LoVo (cell line): ENCODE measurements at places on chromosomes 6 and 20.

- peak; percentile 38 for DNase-seq
Measured at GRCh38 chr6:30810813-30811339, 66.5 kb upstream of the IER3 start.

DNA sequence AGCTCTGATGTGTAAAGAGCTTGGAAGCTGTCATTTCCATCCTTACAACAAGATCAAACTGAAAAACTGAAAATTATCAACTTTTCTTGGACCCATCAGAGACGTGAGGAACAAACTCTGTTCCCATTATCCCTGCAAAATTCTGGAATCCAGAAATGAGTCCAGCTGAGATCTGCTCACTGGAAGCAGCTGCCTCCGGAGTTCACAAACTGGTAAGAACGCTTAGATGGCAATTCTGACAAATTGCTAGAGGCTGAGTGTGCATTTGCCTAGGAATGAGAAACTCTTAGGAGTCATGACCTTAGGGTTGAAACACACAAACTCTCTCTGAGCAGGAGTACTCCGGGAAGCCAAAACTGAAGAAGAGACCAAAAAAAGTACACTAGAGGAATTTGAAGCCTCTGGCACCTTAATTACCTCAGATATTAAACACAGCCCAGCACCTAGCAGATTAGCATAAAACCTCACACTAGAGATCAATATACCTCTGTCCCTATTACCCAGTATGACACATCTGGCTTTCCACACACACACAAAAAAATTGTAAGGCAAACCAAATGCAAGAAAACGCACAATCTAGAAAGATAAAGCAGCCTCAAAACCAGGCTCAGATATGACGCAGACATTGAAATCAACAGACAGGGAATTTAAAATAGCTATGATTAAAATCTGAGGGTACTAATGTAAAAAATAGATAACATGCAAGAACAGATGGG is 233.5 kb upstream of the SGK1 start:
- no peak for DNase-seq

- DNase-seq: no peak
Measured at GRCh38 chr20:4905195-4905594, 96.1 kb downstream of the SLC23A2 start.

DNA sequence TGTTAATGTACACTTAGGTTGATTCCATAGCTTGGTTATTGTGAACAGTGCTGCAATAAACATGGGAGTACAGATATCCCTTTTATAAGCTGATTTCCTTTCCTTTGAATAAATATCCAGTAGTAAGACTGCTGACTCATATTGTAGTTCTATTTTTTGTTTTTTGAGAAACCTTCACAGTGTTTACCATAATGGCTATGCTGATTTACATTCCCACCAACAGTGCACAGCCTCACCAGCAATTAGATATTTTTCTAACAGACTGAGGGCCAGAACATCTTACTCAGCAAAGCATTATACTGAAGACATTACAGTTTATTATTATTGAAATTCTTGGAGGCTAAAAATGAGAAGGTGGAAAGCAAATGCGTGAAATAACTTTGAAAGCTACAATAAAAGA is 187.3 kb upstream of the HEY2 start:
- DNase-seq: no peak

- DNase-seq: no peak
Measured at GRCh38 chr6:27163834-27164233, 83.7 kb upstream of the PRSS16 start.

GRCh38 chr6:36724514-36725390 is 27.1 kb downstream of the RAB44 start:
- peak; percentile 62 for DNase-seq

GRCh38 chr6:105591053-105591452 is 188.2 kb upstream of the PREP start:
- DNase-seq: peak; percentile 40

GRCh38 chr20:62482974-62483373 is 7.2 kb upstream of the GATA5 start:
- DNase-seq: no peak

DNA sequence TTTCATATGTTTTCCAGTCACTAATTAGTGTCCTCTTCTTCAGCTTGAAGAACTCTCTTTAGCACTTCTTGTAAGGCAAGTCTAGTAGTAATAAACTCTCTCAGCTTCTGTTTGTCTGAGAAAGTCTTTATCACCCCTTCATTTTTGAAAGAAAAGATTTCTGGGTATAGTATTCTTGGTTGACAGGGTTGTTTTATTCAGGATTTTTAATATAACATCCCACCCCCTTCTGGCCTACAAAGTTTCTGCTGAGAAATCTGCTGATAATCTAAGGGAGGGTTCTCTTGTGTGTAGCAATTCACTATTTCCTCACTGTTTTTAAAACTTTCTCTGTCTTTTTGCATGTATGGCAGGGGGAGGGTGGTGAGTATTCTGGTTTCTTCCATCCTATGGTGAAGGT is 9.6 kb upstream of the WFDC11 start:
- DNase-seq: no peak

DNA sequence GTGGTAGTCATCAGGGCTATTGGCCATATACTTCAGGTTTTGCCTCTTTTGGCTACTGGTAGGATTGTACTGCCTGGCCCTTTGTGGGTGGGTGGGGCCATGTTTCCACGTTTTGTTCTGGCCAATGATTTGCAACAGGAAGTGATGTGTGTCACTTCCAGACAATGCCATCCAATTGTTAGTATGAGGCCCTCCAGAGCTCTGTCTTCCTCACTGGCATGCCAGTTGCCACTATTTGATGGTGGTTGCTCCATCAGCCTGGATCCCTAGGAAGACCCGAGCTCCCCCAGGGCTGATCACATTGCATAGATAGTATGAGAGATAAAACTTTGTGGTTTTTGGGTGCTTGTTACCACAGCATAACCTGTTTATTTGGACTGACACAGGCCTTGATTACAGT is 7.7 kb upstream of the LRRN4 start:
- no peak for DNase-seq

DNA sequence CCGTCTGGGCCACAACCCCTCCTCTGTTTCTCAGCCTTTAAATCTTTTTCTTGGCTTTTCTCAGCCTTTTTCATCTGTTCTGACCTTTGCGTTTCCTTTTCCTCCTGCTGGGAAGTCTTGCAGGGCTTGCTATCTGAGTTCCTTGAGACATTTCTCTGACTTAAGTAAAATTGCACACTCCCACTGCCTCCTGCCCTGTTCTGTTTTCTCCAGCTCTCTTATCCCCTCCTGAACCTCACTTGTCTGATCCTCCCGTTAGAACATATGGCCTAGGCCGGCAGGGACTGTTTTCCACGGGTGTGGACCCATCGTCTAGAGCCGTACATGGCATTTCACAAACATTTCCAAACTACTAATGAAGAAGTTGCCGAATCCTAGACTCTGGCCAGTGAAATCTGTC is 63.0 kb downstream of the ARID1B start:
- no peak for DNase-seq

DNA sequence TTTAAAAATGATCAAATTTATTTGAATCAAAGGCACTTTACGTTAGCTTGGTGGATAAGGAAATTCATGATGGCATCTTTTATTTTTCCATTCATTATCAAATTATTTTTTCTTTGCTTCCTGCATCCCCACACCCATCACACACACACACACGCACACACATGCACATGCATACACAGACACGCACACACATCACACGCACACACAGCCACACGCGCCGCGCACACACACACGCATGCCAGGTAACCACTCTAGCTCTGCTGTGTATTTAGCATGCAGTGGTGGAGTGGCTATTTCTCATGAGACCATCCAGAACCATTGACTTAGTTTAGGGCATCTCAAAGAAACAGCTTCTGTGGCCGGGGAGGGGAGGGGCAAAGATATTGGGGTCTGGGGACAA is 47.0 kb downstream of the GNAS start:
- DNase-seq: no peak

DNA sequence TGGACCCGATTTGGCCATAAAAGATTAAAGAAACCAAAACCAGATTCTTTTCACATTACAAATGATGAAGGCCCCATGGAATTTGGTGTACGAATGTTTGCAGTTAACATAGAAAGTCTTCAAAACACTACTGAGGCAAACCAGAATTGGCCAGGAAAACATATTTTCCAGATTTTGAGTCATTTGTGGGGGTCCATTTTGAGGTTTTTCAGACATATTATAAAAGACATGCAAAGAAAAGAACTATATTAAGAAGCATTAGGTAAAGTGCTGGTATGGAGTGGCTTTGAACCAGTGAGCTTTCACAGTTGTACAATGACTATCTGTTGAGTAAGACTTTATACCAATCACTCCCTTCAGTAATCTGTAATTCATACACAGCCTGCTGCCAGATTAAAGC is 168.9 kb upstream of the COL21A1 start:
- no peak for DNase-seq

GRCh38 chr6:22295145-22295544 is 1.7 kb downstream of the PRL start:
- DNase-seq: no peak

DNA sequence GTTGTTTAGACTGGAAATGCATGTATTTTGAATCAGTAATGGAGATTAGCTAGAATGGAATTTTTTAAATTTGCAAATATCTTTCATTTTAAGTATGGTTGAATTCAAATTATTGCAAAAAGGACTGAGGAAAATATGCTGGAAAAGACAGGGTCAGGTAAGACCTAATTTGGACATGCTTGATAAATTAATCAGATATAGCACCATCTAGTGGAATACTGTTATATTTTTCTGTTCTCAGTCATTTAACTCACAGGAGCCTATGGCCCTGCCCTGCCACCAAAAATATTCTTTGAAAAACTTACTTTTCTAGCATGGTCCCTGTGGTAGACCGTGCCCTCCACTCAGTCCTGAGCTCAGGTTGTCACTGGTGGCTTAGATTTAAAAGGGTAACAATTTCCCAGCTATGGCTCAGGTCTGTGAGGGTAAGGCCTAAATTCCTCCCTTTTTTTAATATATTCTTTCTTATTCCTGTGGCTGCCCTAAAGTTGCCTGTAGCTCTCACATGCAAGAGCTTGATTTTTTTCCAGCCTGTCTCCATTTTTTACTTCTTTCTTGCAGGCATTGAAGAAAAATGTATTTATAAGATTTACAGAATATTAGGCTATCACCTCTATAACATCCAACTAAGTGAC is 25.3 kb upstream of the KIAA1586 start:
- peak; percentile 63 for DNase-seq

DNA sequence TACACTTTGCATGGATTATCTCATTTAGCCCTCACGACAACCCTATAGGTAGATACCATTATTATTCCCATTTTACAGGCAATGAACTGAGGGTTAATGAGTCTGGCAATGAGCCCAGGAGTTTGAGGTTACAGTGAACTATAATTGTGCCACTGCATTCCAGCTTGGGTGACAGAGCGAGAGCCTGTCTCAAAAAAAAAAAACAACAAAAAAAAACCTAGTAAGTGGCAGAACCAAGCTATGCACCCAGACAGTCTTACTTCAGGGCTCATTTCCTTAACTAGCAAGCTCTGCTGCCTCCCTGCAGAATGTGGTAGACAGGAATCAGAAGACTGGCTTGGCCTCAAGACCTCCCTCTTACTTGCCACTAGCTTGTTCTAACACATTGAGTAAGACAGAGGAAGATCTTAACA is 71.9 kb upstream of the RREB1 start:
- DNase-seq: no peak

DNA sequence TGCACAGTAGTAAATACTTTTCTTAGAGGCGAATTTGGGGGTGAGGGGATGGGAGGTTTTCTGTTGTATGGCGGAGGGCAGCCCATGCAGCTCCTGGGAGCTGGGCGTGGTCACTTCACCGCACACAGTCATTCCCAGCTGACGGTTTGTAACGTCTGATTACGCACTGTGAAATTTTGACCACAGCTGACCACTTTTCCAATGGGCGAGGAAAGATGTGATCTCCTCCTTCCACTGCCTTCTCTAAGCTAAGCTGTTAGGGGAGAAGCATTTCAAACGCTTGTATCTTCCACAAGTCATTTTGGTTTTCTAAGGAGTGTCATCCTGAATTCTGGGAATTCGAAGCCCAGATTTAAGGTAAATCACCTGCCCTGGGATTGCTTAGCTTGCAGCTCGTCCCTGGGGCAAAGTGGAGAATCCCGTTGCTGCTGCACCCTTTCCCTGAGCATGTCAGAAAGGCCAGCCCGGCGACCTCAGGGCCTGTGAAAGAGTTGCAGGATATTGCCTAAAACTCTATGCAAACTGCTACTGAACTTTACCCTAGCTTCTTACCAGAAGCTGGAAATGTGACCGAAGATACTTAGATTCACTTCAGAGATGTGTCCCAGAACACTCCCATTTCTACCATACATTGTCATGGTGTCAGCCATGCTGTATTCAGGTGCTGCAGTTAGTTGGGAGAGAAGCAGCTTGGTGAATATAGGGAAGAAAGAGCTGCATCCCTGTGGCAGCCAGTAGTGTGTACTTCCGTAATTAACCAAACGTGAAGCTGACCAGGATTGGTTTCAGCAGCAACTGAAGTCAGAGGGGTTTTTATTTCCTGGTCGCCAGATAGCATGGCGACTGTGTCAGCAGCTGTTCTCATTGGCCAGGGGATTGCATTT is 58.9 kb downstream of the RREB1 start:
- no peak for DNase-seq

DNA sequence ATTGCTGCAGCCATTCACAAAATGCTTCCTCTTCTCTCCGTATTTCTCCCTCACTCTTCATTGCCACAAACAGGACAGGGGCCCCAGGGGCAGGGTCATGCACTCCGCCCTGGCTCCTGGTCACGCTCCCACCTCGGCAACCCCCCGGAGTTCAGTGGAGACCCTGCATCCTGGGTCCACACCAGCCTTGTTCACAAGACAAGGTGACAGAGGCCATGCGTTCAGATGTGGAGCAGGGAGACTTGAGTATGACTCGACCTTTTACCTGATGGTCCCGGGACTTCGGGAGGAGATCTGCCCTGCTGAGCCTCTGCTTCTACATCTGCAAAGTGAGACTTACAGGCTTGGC is 49.4 kb downstream of the ANKRD60 start:
- no peak for DNase-seq

GRCh38 chr6:11042750-11043377 is 1.2 kb downstream of the ELOVL2 start:
- no peak for DNase-seq

DNA sequence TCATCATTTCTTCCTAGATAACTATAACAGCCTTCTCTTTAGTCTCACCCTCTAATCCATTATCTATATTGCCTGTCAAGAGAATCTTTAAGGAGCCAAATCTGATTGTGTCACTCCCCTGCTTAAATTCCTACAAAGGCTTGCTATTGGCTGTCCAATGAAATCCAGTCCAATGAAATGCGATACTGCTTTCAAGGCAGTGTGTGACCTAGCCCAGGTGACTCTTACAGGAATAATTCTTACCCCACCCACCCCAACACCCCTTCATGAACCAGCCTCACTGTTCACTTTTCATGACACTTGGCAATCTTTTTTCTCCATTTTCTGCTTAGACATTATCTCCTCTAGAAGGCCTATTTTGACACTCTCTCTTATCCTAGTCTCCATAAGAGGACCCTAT is 163.3 kb upstream of the MARCKS start:
- DNase-seq: peak; percentile 54
